A172 (cell line): ENCODE measurements at places on chromosomes 4 and X.

DNA sequence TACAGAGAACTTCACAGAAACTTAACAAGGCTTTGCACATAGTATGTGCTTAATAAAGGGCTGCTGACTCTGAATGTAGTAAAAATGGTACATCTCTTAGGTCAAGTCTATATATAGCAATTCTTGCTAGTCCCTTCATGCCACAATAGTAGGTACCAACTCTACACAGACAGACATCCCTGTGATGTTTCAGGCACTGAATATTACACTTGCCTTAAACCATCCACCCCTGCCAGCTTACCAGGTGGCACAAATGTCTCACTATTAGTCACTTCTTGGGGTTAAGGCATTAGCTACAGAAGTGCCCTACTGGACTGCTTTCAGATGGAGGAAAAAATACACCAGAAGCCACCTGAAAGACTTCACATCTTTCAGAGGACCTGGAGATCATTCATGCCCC is 86.3 kb upstream of the CITED1 start:
- no peak for DNase-seq

GRCh38 chr4:174437749-174438148 is 84.5 kb downstream of the HPGD start:
- DNase-seq = no peak

DNA sequence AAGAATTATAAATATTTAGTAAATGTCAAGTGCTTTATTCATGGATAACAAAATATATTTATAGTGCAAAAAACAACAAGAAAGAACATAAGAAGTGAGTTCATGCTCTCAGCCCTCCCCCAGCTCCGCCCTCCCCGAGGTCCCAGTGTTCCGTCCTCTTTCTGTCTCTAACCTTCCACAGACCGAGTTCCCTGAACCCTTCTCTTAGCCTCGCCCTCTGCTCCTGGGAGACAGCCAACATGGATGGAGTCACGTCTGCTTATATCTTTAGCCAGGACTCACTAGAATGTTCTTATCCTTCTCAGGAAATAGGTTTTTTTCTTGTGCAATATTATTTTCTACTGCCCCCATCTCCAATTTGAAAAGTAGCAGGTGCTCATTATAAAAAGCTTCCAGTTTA is 40.1 kb upstream of the HELT start:
- DNase-seq = no peak

DNA sequence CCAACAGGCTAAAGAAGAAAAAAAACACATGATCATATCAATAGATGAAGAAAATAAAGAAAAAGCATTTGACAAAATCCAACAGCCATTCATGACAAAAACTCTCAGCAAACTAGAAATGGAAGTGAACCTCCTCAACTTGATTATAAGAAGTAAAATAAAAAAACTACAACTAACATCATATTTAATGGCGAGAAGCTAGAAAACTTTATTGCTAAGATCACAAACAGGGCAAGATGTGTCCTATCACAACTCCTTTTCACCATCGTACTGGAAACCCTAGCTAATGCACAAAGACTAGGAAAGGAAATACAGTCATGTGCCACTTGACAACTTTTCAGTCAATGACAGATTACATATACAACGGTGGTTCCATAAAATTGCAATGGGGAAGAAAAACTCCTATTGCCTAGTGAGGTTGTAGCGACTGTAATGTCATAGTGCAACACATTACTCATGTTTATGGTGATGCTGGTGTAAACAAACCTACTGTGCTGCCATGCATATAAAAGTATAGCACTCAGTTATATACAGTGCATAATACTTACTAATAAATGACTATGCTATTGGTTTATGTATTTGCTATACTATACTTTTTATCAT is 12.1 kb upstream of the MANBA start:
- DNase-seq = no peak

GRCh38 chr4:87011340-87012034 is 76.7 kb downstream of the AFF1 start:
- DNase-seq = peak; percentile 88

- DNase-seq = no peak
Measured at GRCh38 chr4:94507281-94507680, 55.5 kb downstream of the PDLIM5 start.

- no peak for DNase-seq
Measured at GRCh38 chrX:63012574-63012973, 338.6 kb downstream of the SPIN4 start.

- DNase-seq = no peak
Measured at GRCh38 chr4:14333616-14334015, 668.7 kb upstream of the CPEB2 start.

- DNase-seq = no peak
Measured at GRCh38 chr4:113292371-113293042, 243.1 kb downstream of the ANK2 start.

- no peak for DNase-seq
Measured at GRCh38 chrX:2521092-2521926, 20.5 kb upstream of the DHRSX start.

DNA sequence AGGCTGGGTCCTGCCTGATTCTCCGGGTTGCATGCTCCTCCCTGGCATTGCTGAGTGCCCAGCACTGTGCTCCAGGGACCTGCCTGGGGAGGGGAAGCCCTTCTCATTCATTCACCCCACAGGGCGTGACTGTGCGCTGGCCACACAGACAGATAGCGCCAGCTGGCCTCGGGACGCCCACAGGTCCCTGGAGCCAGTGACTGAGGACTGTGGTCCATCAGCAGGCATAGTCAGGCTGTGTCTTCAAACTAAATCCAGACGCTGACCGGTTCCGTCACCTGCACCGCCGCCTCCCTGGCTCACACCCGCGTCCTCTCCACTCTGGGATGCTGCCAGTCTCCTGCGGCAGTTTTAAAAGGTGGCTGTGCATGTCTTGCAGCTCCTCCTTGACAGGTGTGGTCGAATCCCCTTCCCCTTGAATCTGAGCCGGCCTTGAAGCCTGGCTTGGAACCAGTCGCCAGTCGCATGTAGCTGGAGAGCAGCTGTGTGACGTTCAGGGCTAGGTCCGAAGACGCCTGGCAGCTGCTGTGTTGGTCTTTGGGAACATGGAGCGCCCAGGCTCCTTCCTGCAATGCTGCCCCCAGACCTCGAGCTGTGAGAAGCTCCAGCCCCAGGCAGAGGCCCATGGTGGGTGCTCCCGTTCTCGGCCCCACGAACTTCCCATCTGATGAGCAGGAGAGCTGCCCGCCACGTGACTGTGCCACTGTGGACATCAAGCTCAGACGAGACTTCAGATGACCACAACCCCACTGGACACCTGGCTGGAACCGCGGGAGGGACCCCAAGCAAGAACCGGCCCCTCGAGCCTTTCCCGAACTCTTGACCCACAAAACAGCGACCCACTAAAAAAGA is 94.1 kb downstream of the ADRA2C start:
- DNase-seq = no peak

- DNase-seq = no peak
Measured at GRCh38 chr4:185836241-185837084, 24.5 kb upstream of the SORBS2 start.

DNA sequence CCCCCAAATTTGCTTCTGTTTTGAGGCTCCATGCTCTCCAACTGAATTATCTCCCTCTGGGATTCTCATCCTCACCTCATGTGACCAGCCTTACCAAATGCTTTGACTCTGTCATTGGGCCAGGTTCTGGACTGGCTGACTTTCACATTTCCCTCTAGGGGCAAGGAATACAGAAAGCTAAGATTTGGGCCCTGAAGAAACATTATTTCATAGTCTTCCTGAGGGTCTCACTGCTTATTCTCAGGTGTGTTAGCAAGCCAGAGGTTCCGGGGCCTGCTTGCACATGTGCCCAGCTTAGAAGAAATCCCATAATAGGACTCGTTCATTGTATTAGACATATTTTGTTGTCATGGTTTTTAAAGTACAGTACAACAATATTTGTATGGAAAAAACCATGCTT is 62.6 kb upstream of the TEX13D start:
- DNase-seq = no peak

- DNase-seq = peak; percentile 25
Measured at GRCh38 chr4:113708250-113708649, 53.3 kb downstream of the CAMK2D start.

DNA sequence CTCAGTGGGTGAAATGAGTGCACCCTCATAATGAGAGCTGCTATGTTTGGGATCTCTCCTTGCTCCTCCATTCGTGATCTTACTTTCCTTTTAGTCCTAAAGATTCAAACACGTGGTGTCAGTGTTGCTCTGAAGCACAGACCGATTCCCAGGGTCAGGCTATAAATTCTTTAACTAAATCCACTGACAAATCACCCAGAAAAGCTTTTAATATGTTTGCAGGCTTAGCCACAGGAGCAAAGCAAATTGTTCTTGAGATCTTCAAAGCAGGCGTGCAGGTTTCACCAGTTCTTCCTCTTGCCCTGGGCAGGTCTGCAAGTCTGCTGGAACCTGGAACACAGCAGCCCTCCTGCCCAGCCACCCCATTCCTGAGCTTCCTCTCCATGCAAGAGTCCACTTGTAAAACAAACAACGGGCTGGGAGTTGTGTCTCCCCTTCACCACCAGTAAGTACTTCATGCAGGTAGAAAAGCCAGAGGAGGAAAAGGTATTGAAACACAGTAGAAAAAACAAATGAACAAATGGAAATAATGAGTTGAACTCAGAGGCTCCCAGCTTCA is 70.1 kb upstream of the ENPP6 start:
- DNase-seq = peak; percentile 23

GRCh38 chr4:155709918-155710317 is 43.3 kb downstream of the GUCY1A1 start:
- DNase-seq = no peak

GRCh38 chr4:76745240-76745639 is 152.7 kb downstream of the SOWAHB start:
- no peak for DNase-seq
